Left ventricle myocardium superior (tissue), 1 donor: ENCODE measurements at places on chromosomes 2 and 18. TPM values are rescaled to one million over a fixed set of nuclear protein-coding genes. Genes with fewer than 3 reads are reported as not detected.

DNA sequence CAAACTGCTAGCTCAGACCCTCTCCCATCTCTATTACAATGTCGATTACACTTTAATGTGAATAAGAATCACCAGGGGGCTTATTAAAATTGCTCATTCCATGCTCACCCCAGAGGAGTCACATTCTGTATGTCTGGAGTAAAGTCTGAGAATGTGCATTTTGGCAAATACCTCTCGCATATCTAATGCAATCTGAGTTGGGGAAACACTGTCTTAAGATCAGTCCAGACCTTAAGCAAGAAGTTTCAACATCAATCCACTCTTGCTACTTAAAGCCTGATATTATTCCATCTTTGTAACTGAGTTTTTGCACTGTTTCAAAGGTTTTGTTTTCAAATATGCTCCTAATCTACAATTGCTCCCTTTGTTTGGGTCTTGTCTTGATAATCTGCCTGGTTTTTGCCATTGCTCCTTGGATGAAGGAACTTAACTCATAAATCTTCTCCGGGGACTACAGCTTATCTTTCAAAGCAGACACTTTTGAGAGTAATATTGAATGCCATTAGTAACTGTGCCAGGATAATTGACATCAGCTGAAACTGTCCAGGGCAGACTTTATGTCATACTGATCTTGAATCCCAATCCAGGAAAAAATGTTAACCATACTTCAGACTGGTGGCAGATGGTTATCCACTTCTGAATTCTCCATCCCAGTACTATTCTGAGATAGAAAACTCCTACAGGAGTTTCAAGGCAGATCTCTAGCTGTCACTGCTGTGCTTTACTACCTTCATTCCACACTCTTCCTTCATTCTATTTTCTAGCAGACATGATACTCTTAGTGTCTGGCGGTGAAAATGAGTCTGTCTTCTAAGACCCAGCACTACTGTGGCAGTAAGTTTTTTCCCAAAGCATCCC, 200.9 kb downstream of the ERBB4 start:
- no peak for DNase-seq

Gene NOL4
- 0.35 TPM for total RNA-seq

Gene LIMS4
- total RNA-seq: 2.8 TPM

DNA sequence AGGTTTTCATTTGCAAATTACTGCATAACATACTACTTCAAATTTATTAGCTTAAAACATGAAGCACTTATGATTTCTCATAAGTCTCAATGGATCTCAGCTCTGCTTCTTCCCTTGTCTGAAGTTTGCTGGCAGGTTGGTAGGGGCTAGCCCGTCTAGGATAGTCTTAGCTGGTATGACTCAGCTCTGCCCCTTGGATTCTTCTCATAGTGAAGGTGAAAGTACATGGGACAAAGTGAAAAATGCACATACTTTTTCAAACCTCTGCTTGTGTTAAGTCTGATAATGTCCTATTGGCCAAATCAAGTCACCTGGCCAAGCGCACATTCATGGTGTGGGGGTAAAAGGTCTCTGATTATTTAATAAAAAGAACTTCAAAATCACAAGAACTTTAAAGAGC, 184.8 kb upstream of the VWC2L start:
- no peak for DNase-seq

DNA sequence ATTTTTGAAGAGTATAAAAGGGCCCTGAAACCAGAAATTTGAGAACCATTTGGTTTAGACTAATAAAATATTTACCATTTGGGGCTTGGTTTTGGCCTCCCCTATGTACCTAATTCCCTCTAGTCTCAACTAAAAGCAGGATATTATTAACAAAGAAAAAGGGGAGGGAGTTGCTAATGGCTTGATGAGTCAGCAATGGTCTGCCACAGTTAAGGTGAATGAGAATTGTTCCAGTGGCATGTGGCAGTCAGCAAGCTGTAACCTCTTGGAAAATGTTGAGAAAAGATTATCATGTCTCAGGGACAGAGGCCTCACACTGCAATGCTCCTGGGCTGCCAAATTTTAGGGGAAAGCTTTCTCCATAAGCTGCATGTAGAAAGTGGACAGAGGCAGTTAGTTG, 20.1 kb upstream of the SLC39A10 start:
- no peak for DNase-seq

DNA sequence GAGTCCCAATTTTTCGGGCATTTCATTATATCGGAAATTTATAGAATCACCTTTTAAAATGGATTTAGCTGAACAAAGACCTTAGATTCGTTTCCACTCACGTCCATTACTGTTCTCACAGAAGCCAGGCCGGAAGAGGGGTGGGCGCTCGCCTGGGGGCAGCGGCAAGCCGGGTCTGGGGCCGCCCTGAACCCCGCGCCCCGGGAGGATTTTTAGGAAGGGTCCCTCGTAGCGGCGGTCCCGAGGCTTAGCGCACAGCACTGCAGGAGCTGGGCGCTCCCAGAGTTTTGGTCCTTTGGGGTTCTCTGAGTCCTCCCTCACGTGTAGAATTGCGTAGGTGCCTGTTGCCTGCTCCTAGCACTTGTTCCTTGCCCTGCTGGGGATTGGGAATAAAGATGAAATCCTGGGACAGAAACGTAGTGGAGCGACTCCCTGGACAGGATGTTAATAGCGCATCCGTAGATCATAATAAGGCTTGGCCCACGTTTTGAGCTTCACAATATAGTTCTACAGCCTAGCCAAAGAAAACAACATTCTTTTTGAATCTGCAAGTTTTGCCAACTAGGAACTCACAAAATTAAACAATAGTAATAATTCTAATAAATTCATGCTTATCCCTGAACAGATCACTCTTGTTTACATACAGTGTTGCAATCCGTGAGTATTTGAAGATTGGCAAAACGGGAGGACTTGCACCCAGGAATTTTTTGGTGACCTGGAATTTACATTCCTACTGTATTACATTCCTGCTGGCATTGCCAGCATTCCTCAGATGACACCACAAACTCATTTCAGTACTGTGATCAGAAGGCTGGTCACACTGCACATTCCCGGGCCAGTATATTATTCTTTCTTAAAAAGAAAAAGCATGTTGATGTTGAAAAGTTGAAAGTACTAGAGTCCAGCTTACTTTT, 875 bp downstream of the C18orf63 start:
- DNase-seq: no peak

DNA sequence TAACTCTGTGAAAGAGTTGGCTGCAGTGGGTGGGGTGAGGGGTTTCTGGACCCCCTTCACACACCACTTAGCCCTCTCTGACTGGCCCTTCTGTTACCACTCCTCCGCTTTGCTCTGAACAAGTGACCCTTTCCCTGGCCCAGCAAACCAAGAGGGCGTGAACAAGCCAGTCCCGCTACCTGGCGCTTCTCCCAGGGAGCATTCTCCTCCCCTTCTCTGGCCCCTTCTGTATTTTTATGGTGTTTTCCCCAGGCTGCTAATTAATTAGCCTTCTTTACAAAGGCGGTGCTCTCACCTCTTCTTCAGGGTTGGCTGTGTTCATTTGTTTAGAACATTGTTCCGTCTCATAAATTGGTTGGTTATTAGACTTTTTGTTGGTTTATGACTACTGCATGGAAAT, 180.1 kb downstream of the MGAT5 start:
- DNase-seq: no peak

- DNase-seq: no peak
These were observed 106.3 kb upstream of the B3GNT2 start for GRCh38 chr2:62089658-62090057.

DNA sequence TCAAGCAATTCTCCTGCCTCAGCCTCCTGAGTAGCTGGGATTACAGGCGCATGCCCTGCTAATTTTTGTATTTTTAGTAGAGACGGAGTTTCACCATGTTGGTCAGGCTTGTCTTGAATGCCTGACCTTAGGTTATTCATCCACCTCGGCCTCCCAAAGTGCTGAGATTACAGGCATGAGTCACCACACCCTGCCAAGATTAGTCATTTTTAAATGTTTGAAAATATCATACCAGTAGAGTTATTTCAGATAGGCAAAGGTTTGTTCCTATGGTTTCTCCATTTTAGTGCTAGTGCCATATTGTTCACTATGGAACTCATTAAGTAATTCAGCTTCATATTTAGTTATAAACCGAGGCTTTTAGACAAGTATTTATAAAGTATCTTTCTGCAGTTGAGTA, 52.3 kb downstream of the HIBCH start:
- DNase-seq: no peak

DNA sequence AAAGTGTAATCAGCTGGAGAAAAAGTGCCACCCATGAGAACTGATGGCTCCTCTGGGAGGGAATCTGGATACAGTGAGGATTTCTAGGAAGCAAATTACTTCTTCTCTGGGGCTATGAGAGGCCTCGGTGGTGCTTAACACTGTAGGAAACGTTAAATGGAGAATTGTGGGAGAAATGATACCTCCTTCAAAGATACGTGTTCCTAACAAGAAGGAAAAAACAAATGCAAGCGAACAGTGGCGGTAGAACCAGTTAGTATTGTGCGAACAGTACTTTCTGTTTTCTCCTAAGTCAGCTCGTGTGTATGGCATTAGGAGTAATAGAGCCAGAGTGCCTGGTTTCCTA, 587 bp upstream of the MTIF2 start:
- no peak for DNase-seq

Gene SGPP2
- total RNA-seq: 30.6 TPM

Gene PUS10
- 5.5 TPM for total RNA-seq

GRCh38 chr2:124824441-124824840, 799.4 kb downstream of the CNTNAP5 start:
- DNase-seq: no peak

DNA sequence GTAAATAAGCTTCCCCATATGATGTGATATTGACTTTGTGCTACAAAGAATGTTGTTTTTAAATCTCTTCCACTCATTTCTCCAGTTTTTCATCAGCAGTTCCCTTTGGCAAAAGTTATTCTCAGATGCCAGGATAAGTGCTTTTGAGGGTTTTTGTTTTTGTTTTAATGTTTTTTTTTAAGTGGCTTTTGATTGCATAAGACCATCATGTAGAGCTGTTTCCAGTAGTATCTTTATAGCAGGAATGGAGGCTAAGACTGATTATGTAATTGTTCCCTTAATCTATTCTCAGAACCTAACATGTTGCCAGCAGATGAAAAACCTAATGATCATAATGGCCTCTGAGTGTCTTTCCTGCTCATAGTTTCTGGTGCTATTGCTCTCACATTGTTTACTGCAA, 77.9 kb downstream of the CABLES1 start:
- no peak for DNase-seq

DNA sequence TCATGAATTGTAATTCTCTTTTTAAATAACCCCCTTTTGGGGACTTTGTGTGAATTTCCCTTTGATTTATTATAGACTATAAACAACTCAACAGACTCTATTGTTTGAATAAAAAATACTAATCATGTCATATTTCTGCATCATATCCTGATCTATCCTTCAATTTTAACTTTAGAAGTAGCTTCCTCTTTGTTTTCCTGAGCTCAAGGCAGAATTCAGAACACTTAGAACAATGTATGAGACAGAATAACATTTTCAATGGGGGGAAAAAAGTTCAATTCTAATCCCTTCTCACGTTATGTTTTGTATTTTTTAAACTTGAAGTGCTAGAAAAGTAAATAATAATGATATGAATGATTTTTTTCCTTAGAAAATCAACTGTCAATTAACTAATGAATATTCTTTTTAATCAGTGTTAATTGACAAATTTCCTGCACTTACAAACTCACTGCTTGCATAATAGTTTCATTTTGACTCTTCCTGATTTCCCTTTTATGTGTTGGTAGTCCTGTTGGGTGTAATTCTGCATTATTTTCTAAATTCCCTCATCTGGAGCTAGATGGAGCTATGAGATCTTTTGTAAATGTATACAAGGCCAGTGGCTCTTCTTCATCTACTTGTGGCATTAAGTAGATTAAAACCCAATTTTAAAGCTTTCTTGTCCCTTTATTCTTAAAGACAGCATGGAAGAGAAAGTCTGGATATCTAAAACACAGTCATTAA, 326.1 kb downstream of the PARD3B start:
- no peak for DNase-seq

Gene CROCC2
- total RNA-seq: not detected

GRCh38 chr18:74375999-74376398, 60.4 kb downstream of the C18orf63 start:
- no peak for DNase-seq

DNA sequence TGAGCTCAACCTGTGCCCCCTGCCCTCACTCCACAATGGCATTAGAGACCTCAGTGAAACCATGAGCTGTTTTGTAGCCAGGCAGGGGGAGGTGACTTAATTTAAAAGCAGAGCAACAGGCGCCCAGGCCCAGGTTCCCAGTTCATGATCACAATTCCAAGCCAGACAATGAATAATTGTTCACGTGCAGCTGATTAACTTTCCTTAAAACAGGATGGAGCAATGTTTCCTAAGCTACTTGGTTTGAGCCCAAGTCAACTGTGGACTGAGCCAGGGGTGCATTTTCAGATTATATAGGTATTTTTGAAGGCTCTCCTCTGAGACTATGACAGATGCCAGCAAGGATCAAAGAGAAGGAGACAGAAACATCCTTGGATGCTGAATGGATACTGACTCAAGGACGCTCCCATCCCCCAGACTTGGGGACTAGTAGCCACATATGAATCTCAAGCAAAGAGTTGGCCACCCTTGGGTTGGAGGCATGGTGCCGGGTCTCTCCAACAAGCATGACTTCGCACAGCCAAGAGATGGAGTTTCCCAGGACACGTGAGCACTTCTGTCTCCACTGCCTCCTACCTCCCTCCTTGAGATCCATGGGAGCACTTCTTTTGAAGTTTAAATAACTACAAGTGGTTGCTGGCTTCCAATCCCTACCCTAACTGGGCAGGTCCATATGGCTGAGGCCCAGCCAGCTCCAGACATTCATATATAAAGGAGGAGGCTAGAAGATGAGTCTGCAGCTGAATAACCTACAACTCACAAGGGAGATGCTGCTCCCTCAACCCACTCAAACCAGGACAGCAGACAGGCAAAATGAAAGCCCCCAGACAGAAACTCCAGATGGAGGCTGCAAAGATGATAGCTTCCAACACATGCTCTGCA, 12.7 kb downstream of the SMAD7 start:
- DNase-seq: no peak

- DNase-seq: no peak
These were observed 2.2 kb upstream of the SSB start for GRCh38 chr2:169796441-169796840.

DNA sequence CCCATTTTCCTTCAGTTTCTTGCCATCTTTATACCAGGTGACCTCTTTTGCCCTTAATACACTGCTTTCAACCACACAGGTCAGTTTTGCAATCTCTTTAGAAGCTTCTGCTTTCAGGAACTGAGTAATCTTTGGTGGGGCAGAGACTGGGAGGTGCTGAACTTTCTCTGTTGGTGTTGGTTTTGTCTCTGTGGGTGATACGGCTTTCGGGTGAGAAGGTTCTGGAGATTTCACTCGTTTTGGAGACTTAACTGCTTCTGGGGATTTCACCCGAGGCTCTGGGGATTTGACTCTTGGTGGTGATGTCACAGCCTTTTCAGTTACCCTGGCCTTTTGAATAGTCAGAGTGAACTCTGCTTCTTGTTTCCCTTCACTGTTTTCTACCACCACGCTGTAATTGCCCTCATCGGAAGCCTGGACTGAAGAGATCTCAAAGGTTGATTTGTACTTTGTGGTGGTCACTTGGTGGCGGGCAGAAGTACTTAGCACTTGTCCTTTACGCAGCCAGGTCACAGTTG, 50.4 kb downstream of the PLEKHA3 start:
- no peak for DNase-seq
